RPMI7951 (cell line): ENCODE measurements at places on chromosomes 12 and 14.

DNA sequence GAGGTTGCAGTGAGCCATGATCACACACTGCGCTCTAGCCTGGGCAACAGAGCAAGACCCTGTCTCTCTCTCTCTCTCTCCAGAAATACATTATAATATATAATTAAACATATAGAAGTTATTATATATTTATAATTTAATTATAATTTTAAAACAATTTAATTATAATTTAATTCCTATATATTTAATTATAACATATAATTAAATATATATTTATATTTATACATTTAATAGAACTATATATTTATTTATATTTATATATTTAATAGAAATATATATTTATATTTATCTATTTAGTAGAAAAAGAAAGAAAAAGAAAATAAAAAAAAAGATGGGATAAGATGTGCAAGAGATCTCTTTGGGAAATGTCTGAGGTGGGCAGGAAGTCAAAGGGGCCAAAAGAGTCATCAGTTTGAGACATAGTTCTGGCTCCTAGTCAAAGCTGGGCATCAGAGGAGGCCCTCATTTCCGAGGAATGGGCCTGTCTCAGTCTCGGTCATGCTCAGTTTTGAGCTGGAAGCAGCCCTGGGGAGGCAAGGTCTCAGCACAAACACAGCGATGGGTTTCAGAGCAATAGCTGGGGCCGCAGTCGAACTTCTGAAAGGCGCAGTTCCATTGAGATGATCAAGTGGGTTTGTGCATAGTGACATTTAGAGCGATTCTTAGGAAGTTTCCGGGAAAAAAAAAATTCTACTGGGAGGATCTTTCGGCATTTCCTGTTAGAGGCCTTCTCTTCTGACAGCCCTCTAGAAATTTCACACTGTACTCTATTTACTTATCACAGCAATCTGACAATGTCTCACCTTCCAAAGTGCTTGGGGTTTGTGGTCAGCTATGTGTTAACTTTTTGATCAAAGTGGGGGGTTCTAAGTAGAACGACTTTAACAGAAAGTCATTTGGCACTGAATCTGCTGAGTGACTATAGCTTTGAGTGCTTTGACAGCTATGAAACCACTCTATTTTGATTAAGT lies 58.7 kb upstream of the GZMB start:
- DNase-seq: no peak

GRCh38 chr12:88752183-88752582 lies 171.9 kb upstream of the KITLG start:
- no peak for DNase-seq

DNA sequence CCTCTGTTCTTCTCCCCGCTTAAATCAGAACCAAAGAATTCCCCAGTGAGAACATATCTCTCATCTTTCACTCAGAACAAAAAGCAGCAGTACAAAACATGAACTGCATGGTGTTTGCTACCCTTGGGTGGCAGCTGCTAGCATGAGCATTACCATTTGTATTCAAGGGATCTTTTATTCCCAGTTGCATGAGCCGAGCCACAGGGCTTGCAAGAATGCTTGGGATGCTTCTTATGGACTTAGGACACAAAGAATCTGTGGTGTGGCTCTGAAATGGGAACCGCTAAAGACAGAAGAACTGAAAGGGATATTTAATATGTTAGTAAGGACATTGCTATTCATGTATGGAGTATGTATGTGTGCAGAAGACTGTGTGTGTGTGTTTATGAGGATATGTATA lies 190.6 kb downstream of the TMX1 start:
- peak; percentile 67 for DNase-seq

DNA sequence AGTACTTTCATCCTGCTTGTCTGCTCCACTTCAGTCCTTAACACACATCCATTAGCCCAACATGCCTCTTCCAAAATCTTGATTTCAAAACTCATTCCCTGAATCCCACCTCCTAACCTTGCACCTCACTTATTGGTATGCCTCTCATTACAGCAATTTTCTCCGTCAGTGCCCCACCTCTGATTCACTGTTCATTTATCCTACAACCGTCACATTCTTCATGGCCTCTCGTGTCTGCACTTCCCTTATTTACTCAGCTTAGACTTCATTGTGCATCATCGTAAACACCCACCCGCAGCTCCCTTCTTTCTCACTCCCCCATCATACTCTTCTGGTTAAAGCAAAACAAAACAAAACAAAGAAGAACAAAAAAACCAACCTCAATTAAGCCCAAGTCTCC lies 160.6 kb upstream of the HMGA2 start:
- peak; percentile 13 for DNase-seq

DNA sequence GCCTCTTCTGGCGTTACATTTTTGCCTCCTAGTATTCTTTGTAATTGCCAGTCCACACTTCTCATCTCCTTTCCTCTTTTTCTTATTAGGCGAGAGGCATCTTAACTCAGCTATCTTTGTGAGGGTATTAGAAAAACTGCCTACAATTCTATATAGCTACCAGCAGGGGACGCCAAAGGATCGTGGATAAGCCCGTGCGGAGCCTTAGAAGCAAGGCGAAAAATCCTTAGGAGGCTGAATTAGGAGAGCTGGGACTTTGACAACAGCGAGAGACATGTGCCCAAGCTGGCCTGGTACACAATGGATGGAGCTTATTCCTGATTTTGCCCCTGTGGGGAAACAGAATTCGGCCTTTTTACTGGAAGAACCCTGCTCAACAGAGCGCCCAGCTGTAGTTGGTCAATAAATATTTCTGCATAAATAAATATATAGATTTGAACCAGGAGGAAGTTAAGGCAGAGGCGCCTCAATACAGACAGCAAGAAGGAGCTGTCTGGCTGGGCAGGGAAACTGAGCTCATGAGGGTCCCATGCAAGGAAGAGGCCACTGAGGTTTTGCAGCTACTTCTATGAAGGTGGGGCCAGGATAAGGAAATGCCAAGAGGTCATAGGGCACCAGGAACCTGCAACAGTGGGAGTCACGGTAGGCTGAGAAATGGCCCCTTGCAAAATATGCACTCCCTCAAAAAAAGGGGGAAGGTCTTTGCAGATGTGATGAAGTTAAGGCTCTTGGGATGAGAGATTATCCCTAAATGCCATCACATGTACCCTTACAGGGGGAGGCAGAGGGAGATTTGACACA lies 14.6 kb upstream of the RBM19 start:
- peak; percentile 56 for DNase-seq

DNA sequence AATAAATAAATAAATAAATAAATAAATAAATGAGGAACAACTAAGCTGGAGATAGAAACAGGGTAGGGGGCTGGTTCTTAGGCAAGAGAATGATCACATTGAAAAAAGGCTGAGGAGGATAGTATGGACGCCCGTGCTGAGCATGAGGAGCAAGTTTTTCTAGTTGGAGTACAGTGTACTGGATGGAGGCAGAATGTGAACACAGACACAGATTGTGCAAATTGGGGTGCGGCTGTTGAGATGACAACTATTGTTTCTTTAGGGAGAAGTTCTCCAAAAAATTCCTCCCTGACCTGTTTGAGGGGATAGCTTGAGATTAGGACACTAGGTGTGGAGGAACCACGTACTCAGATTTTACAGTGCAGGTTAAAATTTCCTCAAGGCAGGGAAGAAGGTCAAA lies 979 bp upstream of the BIN2 start:
- no peak for DNase-seq

GRCh38 chr12:23555180-23555824 lies 394.2 kb downstream of the SOX5 start:
- no peak for DNase-seq

- DNase-seq: no peak
These were observed 98.7 kb downstream of the GAS2L3 start for GRCh38 chr12:100672075-100672592.

- DNase-seq: no peak
These were observed 59.9 kb downstream of the IRF2BPL start for GRCh38 chr14:76968621-76969063.

GRCh38 chr14:54362089-54362504 lies 34.7 kb upstream of the CDKN3 start:
- no peak for DNase-seq
